ENCODE measurements at places on chromosomes 7 and 10.

DNA sequence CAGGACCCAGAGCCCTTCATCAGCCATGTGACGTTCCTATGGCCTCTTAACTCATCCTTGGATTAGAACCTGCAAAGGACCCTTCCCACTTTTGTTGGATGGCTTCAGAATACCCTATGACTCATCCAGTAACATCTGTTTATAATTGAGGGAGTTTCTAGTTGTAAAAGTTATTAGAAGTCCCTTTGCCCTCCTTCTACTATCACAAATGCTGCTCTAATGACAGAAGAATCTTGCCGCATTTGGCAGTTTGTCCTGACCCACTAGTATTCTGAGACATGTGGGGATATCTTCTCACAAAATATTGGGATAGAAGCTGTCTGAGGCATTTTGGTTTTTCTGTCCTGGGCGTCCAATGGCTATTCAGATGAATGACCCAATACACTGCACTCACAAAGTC is 251.8 kb upstream of the TMEM72 start:
- DNase-seq, result no peak

DNA sequence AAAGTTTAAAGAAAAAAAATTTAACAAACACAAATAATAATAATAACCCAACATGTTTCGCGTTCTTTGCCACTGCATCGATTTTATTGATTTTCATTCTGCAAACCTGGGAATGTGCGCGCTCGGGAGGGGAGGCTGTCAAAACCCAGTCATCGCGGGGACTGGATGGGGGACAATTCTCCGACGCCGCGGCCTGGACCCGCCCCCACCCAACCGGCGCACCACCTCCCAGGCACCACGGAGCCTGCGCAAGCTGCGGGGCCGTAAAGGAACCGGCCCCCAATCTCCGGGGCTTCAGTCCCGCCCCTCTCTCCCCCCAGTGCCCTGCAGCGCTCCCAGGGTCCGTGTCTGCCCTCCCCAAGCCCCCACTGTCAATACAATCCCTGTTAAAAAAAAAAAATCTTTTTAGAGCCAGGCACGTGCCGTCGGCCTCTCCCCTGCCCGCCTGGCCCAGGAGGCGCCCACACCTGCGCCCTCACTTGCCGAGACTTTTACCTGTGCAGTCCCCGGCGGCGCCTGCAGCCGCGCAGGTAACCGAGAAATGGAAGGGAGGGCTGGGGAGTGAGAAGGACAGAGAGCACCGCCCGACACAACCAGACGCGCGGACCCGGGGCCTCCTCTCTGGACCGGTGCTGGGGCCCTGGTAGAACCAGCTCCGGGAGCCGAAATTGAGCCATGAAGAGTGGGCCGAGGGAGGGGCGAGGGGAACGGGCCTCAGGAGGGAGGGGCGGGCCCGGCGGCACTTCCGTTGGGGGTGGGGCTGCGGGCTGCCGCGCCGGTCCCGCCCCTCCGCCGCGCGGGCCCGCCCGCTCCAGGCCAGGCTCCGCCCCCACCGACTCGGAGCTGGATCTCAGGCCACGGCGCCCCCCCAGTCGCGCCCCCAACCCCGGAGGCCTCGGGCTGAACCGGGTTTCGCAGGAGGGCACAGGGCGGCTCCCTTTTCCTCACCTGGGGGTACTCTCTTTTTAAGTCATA is 7.6 kb upstream of the ZNF503 start:
- DNase-seq, result peak; percentile 87

DNA sequence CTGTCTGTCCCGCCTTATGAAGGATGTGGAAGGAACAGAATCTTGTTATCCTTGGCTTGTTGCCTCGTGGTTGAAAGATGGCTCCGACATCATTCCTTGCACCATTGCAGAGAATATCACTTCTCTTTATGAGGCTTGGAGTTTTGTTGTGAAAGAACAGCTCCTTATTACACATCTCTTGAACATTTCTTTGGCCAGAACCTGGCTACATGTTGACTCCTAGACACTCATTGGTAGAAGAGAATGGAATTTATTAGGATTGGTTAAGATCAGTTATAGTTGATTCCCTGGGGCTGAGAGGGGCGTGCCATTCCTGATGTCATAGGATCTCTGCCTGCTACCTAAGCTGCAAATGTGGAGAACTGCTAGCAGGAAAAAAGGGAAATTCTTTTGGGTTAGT is 180.5 kb upstream of the CTBP2 start:
- no peak for DNase-seq

- no peak for DNase-seq
These were observed 111.4 kb upstream of the ABCB5 start for GRCh38 chr7:20504060-20504459.

DNA sequence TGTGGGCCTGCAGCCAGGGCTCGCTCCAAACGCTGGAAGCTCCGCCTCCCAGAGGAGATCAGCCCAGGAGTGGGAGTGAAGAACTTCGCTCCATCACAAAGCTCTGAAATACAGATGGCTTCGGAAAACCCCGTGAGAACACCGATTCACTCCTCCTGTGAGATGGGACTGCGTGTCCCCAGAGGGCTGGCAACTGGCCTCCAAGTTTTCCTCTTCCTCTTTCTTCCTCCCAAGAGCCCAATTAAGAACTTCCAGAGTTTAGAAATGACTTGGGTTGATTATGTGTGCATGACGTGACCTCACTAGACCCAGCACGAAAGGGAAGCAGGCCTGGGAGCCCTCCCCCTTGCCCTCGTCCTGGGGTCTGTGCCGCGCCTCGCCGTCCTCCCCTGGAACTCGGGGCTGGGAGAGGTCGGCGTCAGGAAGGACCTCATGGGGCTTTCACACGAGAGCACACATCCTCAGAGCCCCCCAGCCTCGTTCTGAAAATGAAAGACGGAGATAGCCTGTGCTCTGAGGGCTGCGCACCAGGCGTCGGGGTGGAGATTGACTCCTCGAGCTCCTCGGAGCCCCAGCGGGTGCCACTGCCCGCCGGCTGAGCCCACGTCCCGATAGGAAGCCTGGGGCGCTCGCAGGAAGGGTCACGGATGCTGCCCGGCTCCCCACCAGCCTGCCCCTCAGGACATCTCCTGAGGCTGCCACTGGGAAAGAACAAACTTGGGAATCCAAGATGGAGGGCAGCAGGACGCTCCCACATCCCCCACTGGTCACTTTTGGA is 37.8 kb downstream of the PTPRN2 start:
- no peak for DNase-seq

DNA sequence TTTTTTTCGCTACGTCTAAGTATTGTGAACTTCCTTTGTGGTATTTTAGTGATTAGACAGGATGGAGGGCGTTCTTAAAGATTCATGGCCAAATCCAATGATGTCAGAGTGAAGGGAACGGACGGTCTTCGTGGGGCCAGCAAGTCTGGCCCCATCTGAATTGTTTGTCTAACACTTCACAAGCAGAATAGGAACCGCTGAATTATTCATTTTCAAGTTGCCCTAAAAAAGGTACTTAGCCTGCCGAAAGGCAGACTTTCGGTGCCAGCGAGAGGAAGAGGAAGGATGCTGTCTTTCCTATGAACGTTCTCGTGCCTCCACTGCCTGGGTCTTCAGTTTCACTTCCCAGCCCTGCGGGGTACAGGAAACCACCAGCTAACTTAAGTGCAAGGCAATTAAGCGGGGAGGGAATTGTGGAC is 145.7 kb upstream of the SH2B2 start:
- no peak for DNase-seq

DNA sequence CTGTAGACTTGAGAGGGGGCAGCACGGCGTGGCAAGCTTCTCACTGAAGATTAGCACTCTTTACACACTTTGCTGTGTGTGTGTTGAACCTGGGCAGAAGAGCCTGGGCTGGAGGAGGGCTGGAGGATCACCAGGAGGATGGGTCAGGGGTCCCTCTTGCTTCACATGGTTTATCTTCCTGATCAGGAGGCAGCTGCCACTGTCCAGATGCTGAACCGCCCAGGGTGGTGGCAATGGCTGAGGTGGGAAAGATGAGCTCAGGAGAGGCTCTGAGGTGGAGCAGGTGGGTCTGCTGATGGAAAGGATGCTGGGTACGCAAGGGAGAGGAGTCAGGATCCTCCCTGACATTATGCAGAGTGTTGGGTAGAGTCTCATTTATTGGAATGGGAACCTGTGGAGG is 191.5 kb downstream of the RAMP3 start:
- no peak for DNase-seq

DNA sequence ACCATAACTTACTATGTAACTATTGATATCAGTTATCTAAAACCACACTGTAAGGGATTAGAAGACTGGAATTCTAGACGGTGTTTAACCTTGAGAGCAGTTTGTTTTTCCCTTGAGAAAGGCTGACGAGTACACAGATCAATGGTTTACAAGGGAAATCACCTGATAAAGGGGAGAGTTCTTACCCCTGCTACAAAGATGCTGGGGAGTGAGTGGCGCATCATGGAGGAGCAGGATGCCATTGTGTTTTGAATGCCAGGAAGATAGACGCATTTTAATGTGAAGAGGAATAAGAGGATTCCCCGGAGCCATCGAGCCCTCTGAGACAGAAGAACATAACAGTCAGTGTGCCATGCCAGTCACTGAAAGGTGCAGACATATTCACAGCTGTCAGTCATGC is 145.2 kb downstream of the PKD1L1 start:
- DNase-seq, result no peak

DNA sequence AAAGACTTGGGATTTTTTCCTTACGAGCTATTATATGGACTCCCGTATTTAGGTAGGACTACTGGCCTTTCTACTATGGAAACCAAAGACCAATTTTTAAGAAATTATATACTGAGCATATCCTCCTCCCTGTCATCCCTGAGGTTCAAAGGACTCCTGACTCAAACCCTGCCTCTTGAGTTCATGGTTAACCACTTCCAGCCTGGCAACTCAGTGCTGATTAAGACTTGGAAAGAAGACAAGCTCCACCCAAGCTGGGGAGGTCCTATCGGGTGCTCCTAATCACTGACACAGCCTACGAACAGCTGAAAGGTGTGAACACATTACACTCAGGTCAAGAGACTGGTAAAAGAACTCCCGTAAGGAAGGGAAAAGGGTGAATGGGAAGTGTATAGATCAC is 66.8 kb downstream of the LYZL2 start:
- no peak for DNase-seq

GRCh38 chr7:30065746-30066145 is 37.5 kb downstream of the PLEKHA8 start:
- DNase-seq, result no peak

DNA sequence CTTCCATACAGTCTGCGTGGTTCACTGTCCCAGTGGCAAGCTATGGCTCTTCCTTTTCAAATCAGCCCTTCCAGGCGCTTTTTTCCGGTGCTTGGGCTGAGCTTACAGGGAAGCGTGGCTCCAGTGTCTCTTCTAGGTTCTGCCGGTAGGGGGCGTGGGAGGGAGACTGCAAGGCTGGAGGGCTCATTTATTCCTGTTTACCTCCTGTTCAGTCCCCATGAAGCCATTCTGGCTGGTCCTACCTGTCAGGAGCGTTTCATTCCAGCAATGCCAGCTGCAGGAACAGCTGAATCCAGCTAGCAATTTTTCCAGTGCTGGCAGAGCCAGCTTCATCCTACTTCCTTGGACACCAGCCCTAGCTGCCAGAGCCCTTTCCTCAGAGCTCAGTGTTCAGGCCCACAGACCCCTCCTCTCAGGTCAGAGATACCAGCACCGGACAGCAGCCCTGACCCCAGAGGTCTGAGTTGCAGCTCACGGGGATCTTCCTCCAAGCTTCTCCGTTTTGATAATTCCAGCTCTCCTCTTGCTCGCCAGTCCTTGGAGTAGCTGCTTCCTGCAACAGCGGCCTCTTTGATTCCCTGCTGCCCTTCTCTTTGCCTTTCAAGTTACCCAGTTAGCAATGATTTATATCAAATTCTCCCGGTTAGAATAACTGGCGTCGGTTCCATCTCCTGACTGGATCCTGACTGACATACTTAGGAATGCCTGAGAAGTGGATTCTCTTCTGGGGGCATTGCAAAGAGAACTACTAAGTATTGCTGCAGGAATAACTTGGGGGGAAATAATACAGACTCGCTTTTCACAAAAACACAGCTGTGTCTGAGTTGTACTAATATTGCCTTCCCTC is 129.8 kb downstream of the FRMD4A start:
- no peak for DNase-seq

Data from sigmoid colon (tissue), 7 donors.